ENCODE measurements at places on chromosomes 3 and 15.

DNA sequence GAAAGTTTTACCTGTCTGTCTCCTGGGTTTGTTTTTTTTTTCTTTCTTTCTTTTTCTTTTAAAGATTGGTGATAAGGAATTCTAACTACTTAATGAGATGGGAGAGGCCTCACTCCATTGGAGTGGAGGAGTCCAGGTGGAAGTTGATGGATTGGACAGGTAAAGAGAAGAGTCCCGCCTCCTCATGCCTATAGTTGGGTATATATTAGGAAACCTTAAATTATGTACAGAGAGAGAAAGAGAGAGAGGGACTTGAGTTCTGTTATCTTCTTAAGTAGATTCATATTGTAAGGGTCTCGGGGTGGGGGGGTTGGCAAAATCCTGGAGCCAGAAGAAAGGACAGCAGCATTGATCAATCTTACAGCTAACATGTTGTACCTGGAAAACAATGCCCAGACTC lies 158.2 kb downstream of the TP63 start:
- DNase-seq, result no peak

DNA sequence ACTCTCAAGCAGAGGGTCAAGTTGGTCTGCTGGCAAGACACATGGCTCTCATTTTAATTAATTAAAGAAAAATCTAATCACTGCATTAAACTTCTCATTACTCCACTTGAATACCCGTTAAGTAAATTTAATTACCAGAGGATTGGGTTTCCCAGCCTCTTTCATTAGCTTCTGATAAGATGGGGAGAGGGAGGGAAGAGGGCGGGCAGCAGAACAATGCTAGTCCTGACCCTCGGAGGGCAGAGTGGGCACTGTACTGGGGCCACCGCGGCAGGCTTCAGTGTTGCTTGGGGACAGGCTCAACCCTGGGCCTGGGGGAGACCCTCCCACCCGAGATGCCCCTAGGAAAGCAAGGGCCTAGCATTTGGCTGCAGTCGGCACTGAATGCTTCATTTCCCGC lies 55.6 kb upstream of the LINGO1 start:
- DNase-seq, result no peak

DNA sequence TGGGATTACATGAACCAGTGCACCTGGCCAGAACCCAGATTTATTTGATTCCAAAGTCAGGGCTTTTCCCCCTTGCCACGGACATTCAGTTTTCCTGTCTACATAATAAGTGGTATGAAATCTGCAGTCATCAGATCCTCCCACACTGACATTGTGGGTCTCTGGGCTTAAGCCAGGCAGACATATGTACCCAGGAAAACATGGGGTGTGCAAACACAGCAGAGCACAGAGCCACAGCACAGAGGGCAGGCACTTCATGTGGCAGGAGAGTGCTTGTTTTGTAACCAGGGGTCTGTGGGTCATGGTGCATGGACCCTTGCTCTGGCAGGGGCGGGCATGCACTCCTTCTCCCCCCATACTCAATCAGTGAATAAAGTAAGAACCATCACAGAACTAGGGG lies 6.1 kb upstream of the ABTB1 start:
- DNase-seq, result no peak

DNA sequence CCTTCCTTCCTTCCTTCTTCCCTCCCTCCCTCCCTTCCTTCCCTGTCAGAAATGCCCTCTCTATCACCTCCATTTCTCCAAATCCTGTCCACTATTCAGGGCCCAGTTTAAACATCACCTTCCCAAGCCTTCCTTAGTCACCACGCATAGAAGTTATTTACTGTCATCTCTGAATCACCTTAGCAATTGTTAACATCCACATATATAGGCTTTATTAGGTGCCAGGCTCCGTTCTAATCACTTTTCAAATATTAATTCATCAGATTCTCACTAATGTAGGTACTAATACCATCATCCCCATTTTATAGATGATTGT lies 1.1 kb upstream of the MAGEF1 start:
- DNase-seq, result no peak

DNA sequence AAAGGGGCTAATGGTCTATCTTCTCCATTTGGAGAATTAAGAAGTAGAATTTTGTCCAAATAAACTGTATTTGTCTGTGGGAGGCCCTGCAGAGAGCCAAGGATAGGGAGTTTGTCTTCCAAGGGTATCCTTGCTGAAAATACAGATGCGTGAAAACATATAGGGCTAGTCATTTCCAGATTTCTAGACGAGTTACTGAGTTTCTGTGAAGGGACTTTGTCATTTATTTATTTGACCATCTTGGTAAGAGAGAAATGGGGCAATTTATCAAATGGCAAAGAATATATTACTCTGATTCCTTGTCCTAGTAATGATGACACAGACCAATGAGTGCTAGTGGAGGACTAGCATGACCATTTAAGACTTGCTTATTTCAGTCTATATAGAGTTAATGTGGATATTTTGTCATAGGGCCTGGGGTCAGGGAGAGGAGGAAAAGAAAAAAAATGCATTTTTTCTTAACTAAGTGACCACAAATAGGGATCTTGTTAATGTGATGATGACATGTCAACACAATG lies 376.6 kb upstream of the ONECUT1 start:
- DNase-seq, result no peak

DNA sequence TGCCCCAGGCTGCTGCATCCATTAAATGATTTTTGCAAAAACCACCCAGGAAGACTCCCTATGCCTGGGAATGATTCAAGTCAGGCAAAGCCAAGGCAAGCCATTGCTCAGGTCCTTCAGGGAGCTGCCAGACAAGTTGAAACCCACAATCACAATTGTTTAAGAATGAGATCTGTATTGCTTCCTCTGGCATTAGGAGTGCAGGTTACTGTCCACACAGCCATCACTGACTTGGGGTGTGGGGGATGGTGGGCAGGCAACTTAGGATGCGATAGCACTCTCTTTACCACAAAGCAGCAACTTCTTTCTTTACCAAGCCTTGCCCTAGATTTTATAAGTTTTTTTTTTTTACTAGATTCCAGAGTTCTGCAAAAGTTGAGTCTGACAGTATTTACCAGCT lies 15.0 kb upstream of the IL20RB start:
- no peak for DNase-seq

- DNase-seq, result no peak
These were observed 23.6 kb downstream of the SETD5 start for GRCh38 chr3:9420850-9421549.

DNA sequence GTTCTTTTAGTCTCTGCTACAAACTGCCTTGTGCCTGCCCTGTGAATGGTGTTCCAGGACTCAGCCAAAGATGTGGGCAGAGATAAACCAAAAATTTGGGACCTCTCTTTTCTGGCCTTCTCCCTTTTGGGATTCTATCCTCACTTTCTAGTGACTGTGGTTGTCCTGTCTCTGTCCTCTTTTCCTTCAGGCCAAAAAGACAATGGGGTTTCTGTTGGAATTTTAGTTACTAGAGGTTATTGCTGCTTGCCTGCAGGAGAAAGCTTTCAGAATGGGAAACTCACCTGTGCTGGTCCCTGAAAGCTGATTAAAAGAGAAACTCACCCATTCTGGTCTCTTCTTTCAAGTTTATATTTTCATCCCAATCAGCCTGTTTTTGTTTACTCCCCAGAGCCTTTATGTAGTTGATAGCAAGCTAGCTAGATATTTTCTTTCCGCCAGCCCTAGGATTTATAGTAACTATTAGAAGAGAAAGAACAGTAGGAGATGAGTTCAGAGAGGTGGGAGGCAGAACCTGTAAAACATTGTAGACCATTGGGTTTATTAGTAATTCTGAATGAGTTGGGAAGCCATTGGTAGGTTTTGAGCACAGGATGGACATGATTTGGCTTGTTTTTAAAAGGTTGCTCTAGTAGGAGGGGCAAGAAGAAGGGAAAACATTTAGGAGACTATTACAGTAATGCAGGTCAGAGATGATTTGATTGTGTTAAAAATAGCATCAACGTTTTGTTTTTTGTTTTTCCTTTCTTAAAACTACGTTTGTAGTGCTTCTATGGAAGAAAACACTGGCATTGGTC lies 138.9 kb downstream of the TCF12 start:
- no peak for DNase-seq

GRCh38 chr3:42271786-42272185 lies 5.8 kb upstream of the CCK start:
- no peak for DNase-seq

GRCh38 chr3:132006605-132007204 lies 28.1 kb downstream of the CPNE4 start:
- DNase-seq, result peak; percentile 16

DNA sequence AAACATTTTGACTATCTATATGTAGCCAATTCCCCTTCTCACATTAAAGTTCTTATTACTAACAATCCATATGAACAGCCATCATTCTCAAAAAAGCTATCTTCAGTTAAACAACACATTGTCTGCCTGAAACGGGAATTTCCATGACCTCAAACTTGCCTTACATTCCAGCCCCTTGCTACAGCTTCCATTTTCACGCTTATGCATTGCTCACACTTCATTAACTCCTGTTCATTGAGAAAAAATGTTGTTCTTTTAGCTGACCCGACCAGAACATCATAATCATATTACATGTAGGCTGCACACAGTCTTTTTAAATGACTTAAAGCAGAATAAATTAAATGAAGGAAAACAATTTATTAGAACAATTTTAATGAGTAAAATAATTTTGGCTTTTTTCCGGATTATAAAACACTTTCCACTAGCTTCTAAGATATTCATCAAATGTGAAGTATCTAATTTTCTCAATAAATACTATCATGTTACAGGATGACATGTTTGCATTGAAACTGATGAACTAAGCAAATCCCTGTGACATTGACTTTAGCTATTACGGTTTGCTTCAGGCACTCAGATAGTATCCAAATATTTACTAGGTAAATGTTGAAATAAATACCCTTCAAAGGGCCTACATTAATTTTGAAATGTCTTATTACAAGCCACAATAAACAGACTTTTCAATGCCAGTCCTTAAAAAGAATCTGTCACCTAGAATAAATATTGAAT lies 49.9 kb downstream of the P3H2 start:
- DNase-seq, result no peak

GRCh38 chr15:43463507-43463906 lies 29.4 kb downstream of the TP53BP1 start:
- no peak for DNase-seq

DNA sequence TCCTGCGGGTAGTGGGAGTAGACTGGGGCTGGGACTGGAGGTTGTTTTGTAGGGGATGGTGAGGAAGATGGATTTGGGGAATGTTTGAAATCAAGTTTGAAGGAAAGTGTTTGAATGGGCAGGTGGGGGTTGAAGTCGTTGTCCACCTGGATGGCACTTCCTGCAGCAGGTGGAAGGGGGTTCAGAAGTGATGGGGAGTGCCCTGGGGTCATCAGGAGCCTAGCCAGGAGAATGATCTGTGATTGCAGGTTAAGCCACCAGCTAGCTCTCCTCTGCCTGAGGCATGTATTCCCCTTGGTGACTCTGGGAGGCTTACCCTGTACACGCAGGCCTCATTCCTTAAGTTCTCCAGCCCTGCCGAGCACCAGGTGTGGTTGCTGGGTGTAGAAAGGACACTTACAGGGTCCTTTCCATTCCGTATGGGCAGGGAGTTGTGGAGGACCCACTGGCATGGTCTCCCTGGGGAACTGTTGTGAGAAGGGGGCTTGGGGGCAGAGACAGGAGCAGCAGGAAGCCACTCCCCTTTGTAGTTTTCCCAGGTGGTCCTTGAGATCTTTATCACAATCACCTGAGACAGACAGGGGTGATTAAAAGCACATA lies 19.9 kb upstream of the EXOG start:
- DNase-seq, result no peak

GRCh38 chr3:29870136-29870535 lies 589.3 kb downstream of the RBMS3 start:
- DNase-seq, result no peak

- DNase-seq, result no peak
These were observed 20.2 kb downstream of the LRIG1 start for GRCh38 chr3:66480666-66481065.

DNA sequence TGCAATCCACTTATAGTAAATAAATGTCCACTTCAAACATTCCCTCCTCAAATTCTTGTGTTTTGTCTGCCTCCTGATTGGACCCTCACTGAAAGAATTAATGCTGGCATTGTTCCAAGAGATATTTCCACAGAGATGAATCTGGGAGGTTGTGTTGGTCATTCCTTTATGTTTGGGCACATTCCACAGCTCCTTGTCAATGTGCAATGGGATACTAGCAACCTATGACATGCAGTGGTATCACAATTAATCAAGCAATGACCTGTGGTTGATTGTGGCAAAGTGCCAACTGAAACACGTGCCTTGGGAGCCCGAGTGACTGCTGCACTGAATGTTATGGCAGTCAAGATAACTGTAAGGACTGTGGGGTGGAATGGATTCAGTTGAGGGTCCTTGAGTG lies 55.0 kb upstream of the SNRPN start:
- DNase-seq, result no peak

- DNase-seq, result no peak
These were observed 82.0 kb upstream of the PDZRN3 start for GRCh38 chr3:73706771-73707170.

- DNase-seq, result no peak
These were observed 113.9 kb downstream of the RORA start for GRCh38 chr15:61115241-61115640.

- no peak for DNase-seq
These were observed 206.5 kb downstream of the CBLB start for GRCh38 chr3:105662306-105662705.

GRCh38 chr15:39784125-39784524 lies 1.5 kb upstream of the FSIP1 start:
- no peak for DNase-seq

- DNase-seq, result no peak
These were observed 90.9 kb downstream of the STRIT1 start for GRCh38 chr3:155202626-155203025.

DNA sequence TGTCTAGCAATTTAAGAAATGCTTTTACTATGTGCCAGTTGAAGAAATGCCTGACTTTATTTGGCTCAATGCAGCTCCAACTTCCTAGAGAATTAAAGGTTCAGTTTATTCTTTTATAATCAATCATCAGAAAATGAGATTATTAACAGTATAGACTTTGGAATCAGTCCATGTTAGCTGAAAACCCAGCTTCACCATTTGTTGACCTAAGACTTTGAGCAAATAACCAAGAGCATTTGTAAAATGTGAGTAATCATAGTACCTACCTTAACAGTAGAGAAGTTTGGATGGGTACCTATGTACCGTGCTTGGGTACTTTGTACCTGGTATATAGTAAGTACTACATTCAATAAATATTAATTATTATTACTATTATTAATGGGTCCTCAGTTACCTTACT lies 105.9 kb downstream of the RARB start:
- DNase-seq, result no peak

DNA sequence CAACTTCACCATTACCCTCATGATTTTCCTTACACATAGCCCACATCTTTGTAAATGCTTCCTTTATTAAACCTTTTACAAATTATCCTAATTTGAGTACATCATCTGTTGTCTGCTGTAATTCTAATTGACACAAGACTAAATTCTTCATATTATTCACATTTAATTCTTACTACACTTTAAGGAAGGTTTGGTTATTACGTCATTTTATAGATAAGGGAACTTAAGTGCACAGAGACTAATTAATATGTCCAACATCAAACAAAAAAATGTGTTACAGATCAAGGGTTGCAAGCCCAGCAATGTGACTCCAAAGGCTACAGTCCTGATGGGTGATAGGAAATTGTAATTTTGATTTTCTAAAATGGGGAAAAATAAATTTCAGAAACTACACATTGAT lies 289.1 kb upstream of the ZNF385D start:
- DNase-seq, result no peak

- no peak for DNase-seq
These were observed 48.1 kb downstream of the SH3BP5 start for GRCh38 chr3:15284121-15284889.

GRCh38 chr3:33936171-33936920 lies 137.9 kb downstream of the PDCD6IP start:
- DNase-seq, result no peak
